DMS53 (cell line): ENCODE measurements at places on chromosomes 12 and 14.

DNA sequence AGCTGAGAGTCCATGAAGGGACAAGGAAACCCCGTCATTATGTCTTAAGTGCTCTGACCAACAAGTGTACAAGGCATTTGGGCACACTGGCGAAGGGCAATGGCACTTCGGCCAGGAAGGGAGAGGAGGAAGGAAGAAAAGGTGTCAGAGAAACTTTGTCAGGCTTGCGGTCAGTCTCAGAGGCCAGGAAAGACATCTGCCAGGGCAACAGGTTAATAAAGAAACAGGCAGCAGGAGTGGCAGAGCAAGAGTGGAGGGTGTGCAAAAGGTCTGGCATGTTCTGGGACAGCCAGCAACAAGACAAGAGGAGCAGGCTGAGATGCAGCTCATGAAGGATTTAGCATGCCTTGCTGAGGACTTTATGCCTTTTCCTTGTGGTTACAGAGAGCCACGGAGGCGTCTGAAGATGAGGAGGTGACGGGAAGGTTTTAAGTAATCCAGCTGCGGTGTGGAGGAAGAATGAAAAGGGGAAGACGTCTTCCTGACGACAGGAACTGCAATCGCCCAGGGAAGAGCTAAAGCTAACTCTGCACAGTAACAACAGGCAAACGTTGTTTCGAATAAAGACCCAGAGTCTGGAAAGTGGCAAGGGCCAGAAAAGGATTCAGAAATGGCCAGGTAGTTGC lies 13.1 kb downstream of the APPL2 start:
- DNase-seq: no peak

DNA sequence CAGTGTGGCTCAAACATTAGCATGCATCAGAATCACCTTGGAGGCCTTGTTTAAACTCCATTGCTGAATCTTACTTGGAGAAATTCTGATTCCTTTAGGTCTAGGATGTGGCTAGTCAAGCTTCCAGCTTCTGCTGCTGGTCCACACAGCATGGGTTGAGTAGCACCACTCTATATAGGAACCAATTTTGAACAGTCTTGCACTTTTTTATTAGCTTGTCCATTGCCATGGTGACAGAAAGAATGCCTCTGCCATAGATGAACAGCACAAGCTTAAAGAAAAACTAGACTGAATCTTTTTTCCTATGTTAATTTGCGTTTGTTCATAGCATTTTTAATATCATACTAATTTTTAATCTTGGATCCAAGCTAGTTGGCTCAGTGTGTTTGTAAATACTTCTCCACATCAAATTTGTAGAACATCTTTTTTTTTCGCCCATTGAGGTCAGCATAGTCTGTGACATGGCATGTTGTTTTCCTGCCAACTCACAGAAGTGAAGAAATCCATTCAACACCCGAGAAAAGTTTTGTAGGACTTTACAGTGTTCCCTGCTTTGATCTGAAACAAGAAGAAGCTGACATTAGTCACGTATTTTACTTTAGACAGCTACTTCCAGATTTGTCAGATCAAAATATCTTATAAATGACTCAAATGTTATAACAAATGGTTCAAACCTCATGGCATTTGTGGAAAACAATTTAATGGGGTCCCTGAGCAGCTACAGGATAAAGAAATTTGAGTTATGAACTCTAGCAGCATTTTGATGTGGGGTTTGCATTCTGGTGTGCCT lies 438.8 kb downstream of the EGLN3 start:
- no peak for DNase-seq

GRCh38 chr12:53551889-53552291 lies 44.6 kb upstream of the NPFF start:
- no peak for DNase-seq

GRCh38 chr14:88243946-88244345 lies 79.1 kb downstream of the KCNK10 start:
- no peak for DNase-seq

DNA sequence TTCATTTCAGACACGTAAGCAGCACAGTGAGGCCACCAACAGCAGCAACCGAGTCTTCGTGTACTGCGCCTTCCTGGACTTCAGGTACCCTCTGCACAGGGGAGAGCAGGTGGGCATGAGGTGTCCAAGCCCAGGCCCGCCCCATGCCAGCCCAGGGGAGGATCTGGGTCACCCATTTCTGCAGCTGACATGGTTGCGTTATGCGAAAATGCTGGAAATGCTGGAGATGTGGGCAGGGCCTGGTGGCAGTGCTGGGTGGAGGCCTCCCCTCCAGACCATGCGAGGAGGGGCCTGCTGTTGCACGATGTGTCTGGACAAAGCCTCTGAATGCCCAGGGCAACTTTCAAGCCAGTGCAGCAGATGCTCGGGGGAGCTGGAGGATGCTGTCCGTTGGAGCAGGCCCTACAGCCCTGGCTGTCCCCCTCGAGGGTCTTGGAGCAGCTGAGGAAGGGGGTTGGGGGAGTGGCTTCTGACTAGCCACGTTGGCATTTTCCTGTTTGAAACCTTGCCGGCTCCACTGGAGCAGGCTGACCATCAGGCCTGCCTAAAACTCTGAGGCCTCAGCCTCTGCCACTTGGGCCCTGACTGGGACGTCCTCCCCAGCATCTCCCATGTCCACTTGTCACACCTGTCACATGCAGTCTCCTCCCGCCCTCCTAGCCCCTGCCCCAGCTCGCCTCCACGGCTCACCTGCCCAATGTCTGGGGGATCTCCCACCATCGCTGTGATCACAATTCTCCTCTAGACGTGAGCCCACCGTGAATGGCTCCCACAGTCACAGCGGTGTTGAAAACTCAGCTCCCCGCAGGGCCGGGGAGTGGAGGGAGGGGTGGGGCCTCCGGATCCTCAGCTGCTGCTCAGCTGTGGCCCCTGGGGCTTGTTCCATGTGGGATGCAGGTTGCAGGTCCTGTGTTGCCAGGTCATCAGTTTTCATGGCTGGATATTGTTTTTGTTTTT lies 123.4 kb downstream of the ADGRD1 start:
- no peak for DNase-seq

- DNase-seq: no peak
These were observed 58.1 kb downstream of the GCH1 start for GRCh38 chr14:54844479-54844878.

DNA sequence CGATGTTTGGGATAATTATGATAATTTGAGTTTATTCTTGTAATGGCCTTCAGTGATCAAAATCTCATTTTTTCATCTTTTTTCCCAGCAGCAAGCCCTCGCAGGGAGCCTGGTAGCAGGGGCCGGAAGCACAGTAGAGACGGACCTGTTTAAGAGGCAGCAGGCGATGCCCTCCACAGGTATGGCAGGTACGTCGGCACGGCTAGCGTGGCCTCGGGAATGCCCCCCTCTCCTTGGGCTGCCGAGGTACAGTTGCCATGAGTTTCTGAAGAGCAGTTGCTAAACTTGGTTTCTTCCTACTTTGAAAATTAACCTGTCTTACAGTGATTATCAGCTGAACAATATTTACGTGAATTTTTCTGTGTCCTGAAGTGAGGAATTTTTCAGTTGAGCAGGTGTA lies 29.9 kb downstream of the EP400 start:
- DNase-seq: no peak

DNA sequence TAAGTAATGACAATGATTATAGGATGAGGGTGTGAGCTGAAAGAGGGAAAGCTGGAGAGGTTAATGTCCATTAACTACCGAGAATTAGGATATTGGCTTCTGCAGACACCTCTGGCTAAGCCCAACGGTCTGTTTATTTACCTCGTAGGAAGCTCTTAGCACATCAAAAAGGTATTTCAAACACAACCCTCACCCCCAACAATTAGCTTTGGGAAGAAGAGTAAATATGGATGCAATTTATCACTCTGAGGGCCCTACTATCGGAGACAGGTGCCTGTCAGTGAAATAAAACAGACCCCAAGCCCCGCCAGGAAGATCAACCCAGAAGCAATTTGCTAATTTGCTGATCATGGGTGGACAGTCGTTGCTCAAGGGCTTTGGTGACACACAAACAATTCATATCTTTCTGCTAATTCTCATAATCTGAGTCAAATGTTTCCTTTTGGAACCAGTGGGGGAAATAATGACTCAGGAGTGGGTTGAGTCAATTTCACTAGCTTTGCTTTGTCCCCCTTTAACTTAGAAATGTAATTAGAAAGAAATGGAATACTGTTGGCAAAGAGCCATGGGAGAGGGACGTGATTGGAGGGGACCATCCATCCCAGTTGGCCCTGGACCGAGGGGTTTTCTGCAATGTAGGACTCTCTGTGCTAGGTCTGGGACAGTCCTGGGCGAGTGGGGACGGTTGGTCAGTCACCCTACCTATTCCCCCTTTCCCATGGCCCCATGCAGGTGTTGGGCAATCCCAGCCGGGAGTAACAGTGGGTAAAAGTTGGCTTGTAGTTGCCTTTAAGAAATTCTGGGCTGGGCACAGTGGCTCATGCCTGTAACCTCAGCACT lies 99.1 kb upstream of the MED13L start:
- peak; percentile 71 for DNase-seq

GRCh38 chr14:64787619-64788018 lies 83.4 kb downstream of the PLEKHG3 start:
- no peak for DNase-seq

- DNase-seq: no peak
These were observed 111.1 kb upstream of the KRR1 start for GRCh38 chr12:75622492-75622891.

GRCh38 chr12:123032736-123033391 lies 52.4 kb downstream of the ARL6IP4 start:
- DNase-seq: no peak

GRCh38 chr14:68840454-68840853 lies 47.6 kb upstream of the ZFP36L1 start:
- no peak for DNase-seq

- peak; percentile 98 for DNase-seq
These were observed 82.6 kb upstream of the GTF2A1 start for GRCh38 chr14:81303258-81303935.

DNA sequence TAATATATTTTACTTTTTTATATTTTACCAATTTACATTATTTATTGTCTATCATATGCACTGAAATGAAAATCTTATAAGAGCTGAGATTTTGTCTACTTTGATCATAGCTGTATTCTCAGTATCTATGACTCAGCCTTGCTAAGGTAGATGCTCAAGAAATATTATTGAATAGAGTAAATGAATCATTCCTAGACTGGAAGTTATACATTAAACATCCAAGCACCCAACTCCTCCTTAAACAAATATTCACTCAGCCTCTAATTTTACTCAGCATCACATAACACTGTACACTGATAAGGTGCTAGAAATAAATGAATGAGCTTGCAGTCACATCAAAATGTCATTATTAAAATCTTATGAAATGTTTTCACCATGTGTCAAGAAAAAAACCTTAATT lies 1424.9 kb downstream of the LRFN5 start:
- peak; percentile 66 for DNase-seq

DNA sequence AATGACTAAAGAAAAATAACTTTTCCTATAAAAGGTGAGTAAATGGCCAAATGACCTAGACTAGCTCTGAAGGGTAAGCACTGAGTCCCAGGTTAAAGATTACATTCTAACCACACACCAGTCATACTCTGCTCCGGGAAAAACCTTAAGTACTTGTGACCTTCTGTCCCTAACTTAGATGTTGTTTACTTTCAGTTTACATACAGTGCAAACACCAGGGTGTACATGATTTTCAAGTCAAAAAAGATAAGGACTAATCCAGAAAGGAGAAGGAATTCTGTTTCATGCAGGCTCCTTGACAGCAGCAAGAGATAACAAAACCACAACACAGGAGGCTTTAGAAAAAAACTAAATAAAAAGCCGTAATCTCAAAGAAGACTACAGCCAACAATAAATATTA lies 174.2 kb downstream of the PPM1H start:
- DNase-seq: peak; percentile 44

DNA sequence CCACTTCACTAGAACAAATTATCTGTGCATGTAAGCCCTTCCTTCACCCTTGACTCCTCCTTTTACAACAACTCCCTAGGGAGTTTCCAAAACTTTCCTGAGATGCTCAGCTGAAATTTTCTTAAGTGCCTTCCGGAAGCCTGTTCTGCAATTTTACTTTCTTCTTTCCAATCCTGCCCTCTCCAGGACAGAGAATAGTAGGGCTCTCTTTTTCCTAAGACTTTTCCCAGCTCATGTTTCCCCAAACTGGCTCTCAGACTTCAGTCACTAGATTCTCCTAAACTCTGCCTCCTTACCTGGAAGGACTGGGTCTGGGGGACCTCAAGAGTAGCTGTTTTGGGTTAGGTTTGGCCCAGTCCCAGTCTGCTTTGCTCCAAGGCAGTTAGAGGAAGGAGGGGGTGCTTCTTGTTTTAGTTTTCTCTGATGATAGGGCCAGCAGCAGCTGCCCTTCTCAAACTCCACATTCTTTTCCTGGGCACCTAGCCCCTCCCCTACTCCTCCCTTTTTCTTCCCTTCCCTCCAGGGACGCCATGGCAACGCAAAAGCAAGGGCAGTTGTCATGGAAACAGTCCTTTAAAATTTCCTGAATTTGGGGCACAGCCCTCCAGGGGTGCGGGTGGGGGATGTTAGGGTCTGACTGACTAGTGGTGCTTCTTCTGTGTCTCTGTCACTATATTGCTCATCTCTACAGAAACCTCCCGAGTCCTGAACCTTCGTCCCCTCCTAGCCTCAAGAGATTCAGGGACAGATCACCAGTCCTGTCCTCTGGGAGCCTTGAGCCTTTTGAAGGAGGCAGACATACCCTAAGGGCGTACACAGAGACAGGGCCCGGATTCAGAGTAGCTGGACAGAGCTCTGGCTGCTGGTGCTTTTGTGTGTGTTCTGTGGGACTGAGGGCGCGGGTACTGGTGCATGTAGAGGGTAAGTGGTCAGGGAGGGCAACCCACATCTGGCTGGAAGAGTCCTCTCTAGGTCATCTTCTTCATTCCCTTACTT lies 17.0 kb downstream of the PPP1R1A start:
- DNase-seq: no peak

DNA sequence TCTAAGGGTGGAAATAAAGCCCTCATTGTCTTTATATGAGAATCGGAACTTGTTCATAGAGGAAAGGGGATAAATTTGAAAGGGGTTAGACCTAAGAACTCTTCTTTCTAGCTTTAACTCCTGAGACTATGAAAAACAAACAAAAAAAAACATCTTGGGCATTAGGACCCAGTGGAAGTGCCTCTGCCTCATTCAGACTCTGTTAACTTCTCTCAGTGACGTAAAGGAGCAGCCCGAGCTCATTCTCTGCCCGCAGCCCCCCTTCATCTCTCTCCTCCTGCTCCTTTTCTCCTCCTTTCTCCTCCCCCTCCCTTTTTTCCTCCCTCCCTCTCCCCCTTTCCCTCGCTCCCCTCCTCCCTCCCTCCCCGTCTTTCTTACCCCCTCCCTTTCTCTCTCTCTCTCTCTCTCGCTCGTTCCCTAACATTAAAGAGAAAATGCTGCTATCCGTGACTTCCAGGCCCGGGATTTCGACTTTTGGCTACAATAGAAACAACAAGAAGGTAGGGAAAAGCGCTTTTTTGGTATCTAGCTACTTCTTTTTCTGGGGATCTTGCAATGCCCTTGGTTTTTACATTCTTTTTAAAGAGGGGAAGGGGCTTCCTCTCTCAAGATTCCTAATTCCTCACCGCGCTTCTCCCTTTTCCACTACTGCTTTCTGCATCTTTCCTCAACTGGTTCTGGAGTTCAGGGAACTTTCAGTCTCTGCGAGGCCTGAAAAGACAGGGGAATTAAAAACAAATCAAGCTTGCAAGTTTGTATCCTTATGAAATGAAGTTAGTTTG lies at the start of gene RBMS2:
Gene RBMS2 (plus strand): TSS at position 231 of the 782 bp plus-strand sequence. CDS start 204 bp downstream, at position 435.
- DNase-seq: peak; percentile 79
